Bronchial epithelial cell (primary cell): ENCODE measurements at places on chromosomes 4 and X. TPM values are rescaled to one million over a fixed set of nuclear protein-coding genes. Genes with fewer than 3 reads are reported as not detected.

The BST1 gene
- total RNA-seq, result 0.64 and 0.79 TPM in 2 replicates

The SERTM2 gene
- total RNA-seq, result under 0.01 TPM in 1 of 2 replicates, not detected in the other

The HTT gene
- 24.0 and 28.4 TPM in 2 replicates for total RNA-seq

The SULT1B1 gene
- total RNA-seq, result 0.13 and 0.26 TPM in 2 replicates

The CFAP299 gene
- total RNA-seq, result 0.26 TPM in 1 of 2 replicates, not detected in the other

The SHOX gene
- not detected in 2 replicates for total RNA-seq

DNA sequence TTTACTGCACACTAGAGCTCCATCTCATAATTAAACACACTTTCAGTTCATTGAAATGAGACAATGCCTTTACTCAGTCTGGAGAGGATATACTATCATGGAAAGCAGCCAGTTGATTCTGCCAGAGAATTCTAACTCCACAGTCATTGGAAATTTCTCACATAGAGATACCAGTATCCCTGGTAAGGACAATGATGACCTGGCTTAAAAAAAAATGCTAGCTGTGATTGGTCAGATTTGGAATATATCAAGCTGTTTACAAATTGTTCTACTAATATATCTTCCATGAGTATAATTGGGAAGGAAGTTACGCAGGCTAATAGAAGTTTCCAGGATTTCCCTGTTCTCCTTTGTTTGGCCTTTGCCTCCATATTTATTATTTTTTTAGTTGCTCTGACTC, 34.5 kb upstream of the TLL1 start:
- no peak for DNase-seq

DNA sequence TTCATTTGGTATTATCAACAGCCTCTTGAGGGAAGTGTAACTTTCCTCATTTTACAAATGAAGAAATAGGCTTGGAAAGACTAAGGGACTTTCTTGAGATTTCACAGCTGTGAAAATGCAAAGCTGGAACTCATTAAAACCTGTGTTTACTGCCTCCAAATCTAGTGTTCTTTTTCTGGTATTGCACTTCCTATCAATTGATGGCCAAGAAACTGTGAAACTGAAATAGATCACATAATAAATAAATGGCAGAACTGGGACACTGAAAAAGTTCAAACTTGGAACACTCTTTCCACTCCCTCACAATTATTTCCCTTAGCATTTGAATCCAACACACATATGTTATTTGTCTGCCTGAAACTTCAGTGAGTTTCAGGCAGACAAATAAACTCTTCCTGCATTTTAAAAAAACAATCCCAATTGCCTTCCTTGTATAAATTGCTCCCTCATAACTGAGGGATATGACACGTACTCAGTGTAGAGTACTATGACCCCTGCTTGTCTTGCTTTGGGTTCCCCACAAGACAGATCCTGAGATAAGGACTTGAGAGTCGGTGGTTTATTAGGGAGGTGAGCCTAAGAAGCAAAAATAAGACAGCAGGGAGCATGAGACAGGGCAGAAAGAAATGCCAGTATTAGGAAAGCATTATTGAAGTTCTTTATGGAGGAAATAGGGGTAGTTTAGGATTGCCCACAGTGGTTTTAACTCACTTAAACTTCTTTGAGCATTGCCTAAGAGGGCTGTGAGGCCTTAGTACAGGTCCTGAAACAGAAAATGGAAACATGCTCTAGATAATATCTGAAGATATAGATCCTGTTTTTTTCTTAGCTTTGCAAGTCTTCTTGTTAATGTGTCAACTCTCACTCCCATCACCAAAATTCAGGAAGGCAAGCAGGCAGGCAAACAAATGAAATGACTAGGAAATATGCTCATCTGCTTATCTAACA, 33.9 kb downstream of the RTL3 start:
- DNase-seq, result no peak

DNA sequence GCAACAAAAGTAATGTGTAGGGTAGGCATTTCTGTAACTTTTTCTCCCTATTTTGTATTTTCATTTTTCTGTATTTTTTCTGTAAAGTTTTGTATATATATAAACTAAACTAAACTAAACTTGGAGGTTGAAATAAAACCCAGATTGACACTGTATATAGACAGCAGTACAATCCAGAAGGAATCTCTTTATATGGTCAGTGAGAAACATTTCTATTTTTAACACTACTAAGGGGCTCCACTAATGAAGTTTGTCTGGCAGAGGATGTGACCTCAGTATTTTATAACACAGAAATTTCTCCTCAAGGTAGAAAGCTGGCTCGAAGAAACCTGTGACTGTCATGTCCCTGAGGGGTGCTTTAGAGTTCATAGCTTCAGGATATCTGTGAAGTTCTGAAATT, 959.2 kb downstream of the ADGRL3 start:
- DNase-seq, result no peak

- no peak for DNase-seq
Measured at GRCh38 chrX:640641-641040, 10.1 kb downstream of the SHOX start.

DNA sequence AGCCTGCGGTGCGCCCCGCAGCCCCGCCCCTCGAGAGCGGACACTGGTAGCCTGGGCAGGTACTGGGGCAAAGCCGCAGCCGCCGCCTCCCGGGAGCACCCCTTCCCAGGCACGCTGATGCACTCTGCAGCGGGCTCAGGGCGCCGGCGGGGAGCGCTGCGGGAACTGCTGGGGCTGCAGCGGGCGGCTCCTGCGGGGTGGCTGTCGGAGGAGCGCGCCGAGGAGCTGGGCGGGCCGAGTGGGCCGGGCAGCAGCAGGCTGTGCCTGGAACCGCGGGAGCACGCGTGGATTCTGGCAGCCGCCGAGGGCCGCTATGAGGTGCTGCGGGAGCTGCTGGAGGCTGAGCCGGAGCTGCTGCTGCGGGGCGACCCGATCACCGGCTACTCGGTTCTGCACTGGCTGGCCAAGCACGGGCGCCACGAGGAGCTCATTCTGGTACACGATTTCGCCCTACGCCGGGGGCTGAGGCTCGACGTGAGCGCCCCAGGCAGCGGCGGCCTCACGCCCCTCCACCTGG, 401 bp downstream of the SOWAHD start:
- DNase-seq, result peak; percentile 3
